ENCODE measurements at places on chromosomes 6 and 20.

DNA sequence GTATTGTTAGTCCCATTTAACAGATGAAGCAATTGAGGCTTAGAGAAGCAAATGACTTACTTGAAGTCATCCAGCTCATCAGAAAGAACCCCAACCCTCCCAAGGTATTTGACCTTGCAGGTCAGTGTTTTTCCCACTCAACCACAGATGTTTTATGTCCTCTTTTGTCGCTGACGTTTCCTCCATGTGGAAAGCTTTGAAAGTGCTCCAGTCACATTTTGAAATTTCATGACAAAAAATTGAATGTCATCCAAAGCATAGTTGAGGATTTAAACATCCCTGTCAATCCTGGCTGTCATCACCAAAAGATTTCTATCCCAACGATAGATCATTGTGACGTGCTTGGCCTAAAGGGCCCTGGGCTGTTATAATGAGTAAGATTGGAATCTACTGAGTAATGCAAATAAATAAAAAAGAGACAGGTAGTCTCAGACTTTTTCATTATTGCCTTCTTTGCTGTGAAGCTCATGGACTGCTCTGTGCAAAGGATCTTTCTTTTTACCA lies 102.7 kb downstream of the TSHZ2 start:
- no peak for DNase-seq

DNA sequence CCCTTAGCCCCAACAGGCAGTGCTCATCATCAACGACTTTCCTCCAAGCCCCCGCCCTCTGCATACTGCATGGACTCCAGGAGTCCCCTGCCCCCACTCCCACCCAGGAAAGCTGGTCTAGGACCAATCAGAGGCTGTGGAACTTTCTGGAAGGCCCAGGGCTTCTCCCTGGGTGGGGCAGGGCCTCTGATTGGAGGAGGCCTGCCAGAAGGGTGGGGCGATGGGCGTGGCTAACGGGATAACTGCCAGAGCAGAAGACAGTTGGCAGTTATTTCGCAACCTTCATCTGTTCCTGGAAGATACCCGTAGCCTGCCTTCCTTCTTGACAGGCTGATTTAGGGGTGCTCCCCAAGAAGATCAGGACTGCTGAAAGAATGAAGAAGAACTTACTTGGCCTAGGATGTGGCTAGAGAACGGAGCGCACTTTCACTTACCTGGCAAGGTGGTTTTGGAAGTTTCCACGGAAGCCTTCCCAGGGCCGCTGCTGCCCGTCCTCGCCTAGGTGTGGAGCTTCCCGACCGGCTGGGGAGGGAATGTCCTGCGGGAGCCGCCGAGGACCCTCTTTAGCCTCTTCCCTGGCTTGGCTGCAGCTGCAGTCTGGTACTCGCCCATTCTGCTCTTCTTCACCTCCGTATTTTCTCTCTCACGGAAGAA lies 209.0 kb downstream of the LRFN2 start:
- DNase-seq: no peak

- no peak for DNase-seq
Measured at GRCh38 chr20:48728042-48728825, 99.6 kb downstream of the PREX1 start.

- DNase-seq: no peak
Measured at GRCh38 chr20:41540918-41541317, 77.3 kb downstream of the CHD6 start.

DNA sequence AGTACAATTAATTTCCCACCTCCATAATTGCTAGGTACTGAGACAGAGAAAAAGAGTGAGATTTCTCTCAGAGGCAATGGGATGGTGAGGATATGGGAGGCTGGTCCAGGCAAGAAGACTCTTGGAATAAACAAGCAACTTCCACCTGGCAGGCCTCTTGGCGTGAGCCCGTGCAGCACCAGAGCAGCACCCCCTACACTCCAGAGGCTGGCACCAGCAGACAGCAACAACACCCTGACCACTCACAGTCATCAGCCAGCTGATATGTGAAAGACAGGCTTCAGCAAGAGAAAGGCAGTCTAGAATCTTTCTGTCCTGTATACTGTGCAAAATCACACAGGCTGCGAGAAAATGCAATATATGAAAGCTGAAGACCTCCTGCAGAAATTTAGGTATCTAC lies 59.7 kb downstream of the KIF13A start:
- no peak for DNase-seq

DNA sequence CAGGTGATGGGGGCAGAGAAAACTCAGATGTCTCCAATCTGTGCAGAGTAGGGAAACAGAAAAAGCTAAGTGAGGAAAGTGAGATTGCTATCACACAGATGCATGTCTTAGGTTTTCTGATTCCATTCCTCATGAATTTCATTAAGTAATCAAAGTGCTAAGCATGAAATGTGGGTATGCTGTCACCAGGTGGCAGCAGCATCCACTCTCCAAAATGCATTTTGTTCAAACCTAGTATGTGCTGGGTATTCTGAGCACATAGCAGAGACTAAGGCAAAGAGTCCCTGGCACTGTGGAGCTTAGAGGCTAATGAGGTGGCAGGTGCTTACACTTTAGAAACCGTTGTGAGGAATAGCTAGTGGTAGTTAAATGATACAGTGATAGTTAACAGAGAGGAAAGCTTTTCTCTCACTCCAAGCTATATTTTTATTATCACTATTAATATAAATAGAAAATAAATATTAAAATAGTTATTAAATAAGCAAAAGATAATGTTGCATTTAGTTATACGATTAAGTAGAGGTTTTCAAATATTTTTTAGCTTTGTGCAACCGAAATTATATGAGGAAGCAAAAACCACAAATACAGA lies 179.5 kb downstream of the CDH26 start:
- DNase-seq: no peak

Measured in stimulated activated CD8-positive, alpha-beta memory T cell treated with anti-CD3 and anti-CD28 coated beads, Interleukin-7, amount 100 ng/mL, for 4 hours (primary cell).